ENCODE measurements at places on chromosomes 11 and 22.

GRCh38 chr11:118771547-118772288, 19.2 kb downstream of the DDX6 start:
- H3K27ac ChIP-seq: no peak overlapping the region
- no peak for DNase-seq
- no peaks in the 10 kb centered on the region for H3K4me1 ChIP-seq
- H3K27me3 ChIP-seq: no peaks in the 10 kb centered on the region
- H3K36me3 ChIP-seq: peaks cover 36% of the 10 kb centered on the region
- no peak overlapping the region for H3K4me3 ChIP-seq

- DNase-seq: peak; percentile 90
- peak overlapping the region; percentile 98 for H3K27ac ChIP-seq
- H3K4me3 ChIP-seq: peak overlapping the region; percentile 88
- H3K4me1 ChIP-seq: peaks cover 43% of the 10 kb centered on the region
- H3K27me3 ChIP-seq: no peaks in the 10 kb centered on the region
Measured at GRCh38 chr22:20509344-20510047, 2.1 kb downstream of the MED15 start.

DNA sequence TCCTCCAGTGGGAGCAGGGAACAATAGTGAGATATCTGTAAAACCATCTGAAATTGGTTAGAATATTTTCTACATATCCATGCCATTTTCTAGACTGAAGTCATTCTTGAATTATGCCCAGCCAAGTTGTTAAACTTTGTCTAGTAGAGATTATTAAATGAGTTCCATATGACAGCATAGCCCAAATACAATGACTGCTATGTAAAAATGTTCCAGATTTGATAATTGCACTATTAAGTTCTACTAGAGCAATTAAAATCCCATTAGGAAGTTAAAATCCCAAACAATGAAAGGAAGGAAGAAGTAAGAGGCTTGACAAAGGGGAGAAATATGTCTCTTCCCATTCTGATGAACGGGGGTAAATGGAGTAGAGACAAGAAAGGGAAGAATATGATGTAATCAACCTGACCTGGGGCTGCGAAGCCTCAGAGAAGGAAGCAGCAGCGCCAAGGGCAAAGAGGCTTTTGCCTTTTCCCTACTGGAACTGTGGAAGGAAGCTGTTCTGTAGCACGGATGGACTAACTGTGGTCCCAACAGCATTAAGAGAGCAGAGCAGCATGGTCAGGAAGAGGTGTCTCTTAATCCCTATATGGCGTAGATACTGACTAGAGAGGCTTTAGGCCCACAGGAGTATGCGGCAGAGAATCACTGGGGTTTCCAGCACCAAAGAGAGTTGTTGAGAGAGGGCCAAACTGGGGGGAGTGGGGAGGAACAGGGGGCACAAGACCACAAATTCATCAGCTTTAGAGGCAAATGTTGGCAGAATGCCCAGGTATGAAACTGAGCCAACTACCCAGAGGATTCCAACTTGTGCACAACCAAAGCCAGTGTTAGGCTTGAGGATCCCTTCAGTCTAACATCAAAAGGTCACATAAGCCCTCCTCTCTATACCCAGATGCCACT, 26.7 kb downstream of the RRP8 start:
- H3K27ac ChIP-seq: no peak overlapping the region
- no peaks in the 10 kb centered on the region for H3K27me3 ChIP-seq
- H3K36me3 ChIP-seq: no peaks in the 10 kb centered on the region
- H3K4me1 ChIP-seq: no peaks in the 10 kb centered on the region
- H3K4me3 ChIP-seq: no peak overlapping the region

GRCh38 chr11:36105743-36106581, 162.1 kb downstream of the LDLRAD3 start:
- no peak overlapping the region for H3K27ac ChIP-seq
- H3K27me3 ChIP-seq: no peaks in the 10 kb centered on the region
- DNase-seq: no peak
- no peaks in the 10 kb centered on the region for H3K4me1 ChIP-seq
- no peak overlapping the region for H3K4me3 ChIP-seq

DNA sequence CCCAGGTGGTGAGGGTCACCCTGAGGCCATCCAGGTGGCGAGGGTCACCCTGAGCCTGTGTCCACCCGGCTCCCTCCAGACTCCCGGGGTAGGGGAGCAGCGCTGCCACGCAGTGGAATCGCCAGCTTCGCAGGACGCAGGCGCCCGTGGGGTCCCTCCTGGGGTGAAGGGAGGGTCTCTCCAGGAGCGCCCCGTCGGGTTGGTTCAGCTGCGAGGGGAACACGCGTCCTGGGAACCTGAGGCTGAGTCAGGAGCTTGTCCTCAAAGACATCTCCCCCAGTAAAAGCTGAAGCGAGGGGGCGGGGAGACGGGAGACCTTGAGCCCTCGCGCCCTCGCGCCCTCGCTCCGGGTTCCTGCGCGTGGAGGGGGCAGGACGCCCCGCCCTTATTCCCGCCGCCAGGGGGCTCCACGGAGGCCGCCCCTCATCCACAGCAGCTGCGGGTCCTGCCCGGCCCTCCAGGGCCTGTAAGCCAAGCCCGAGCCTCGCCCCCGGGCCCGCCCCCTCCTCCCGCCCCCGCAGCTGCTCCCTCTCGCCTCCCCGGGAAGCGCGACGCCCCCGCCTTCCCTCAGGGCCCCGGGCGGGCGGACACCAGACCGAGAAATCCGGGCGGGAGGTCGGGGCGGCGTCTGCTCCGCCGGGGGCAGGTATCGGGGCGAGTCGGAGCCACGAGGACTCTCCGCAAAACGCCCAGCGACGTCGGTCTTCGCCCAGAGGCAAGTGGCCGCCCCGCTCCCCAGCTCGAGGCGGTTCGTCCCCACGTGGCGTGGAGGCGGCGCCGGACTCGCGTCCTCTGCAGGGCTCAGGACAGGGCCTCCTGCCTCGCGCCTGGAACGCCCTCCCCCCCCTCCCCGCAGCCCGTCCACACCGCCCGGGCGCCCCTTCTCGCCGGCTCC, 22.8 kb downstream of the PIM3 start:
- no peak overlapping the region for H3K27ac ChIP-seq
- H3K36me3 ChIP-seq: no peaks in the 10 kb centered on the region
- H3K27me3 ChIP-seq: peaks cover 37% of the 10 kb centered on the region
- DNase-seq: peak; percentile 46
- H3K4me3 ChIP-seq: no peak overlapping the region
